Activated CD8-positive, alpha-beta memory T cell treated with anti-CD3 and anti-CD28 coated beads, Interleukin-2, amount 10 ng/mL, durations not matched to agents 7 days and 5 days (primary cell): ENCODE measurements at places on chromosomes 16 and 17. TPM values are rescaled to one million over a fixed set of nuclear protein-coding genes. Genes with fewer than 3 reads are reported as not detected.
A peak's percentile ranks its signal among the peaks of the same experiment; 100 is the strongest.

- H3K27me3 ChIP-seq = no peaks in the 10 kb centered on the region
- H3K36me3 ChIP-seq = peaks cover 34% of the 10 kb centered on the region
- H3K4me3 ChIP-seq = no peak overlapping the region
- peaks cover 18% of the 10 kb centered on the region for H3K4me1 ChIP-seq
- no peak for DNase-seq
These were observed 10.2 kb downstream of the EEF2K start for GRCh38 chr16:22216191-22216831.

- H3K36me3 ChIP-seq = no peaks in the 10 kb centered on the region
- H3K4me3 ChIP-seq = no peak overlapping the region
- DNase-seq = peak; percentile 45
- H3K4me1 ChIP-seq = peaks cover 30% of the 10 kb centered on the region
These were observed 128.5 kb downstream of the PARN start for GRCh38 chr16:14501331-14502255.

GRCh38 chr16:12871784-12872183, 29.6 kb upstream of the SHISA9 start:
- no peaks in the 10 kb centered on the region for H3K4me1 ChIP-seq
- no peaks in the 10 kb centered on the region for H3K27me3 ChIP-seq
- no peak overlapping the region for H3K4me3 ChIP-seq

DNA sequence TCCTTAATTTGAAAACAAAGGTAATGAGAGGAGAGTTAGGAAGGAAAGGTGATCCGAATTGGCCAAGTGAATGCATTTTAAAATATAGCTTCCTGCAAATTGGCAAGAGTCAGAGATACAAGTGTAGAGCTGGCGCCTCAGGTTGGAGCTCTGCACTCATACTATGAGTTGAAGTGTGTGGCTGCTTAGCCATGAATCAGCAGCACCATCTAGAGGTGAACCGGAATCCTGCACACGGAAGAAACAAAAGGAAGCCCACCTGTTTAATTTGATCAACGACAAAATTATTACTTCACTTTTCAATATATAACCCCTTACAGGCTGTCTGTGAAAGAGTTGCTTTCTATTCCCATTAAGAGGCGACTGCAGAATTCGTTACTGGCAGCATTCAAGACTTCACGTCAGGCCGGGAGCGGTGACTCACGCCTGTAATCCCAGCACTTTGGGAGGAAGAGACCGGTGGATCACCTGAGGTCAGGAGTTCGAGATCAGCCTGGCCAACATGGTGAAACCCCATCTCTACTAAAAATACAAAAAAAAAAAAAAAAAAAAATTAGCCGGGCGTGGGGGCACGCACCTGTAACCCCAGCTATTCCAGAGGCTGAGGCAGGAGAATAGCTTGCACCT, 1253.7 kb upstream of the CDH8 start:
- DNase-seq = no peak
- H3K4me1 ChIP-seq = no peaks in the 10 kb centered on the region
- H3K27ac ChIP-seq = no peak overlapping the region
- no peaks in the 10 kb centered on the region for H3K36me3 ChIP-seq

- peaks cover 58% of the 10 kb centered on the region for H3K27me3 ChIP-seq
- H3K36me3 ChIP-seq = no peaks in the 10 kb centered on the region
These were observed 15.4 kb upstream of the CCL22 start for GRCh38 chr16:57343221-57343620.

GRCh38 chr17:45320349-45320930, 3.6 kb upstream of the MAP3K14 start:
- H3K27me3 ChIP-seq = no peaks in the 10 kb centered on the region
- no peak for DNase-seq
- no peak overlapping the region for H3K4me3 ChIP-seq
- peaks cover 46% of the 10 kb centered on the region for H3K4me1 ChIP-seq

DNA sequence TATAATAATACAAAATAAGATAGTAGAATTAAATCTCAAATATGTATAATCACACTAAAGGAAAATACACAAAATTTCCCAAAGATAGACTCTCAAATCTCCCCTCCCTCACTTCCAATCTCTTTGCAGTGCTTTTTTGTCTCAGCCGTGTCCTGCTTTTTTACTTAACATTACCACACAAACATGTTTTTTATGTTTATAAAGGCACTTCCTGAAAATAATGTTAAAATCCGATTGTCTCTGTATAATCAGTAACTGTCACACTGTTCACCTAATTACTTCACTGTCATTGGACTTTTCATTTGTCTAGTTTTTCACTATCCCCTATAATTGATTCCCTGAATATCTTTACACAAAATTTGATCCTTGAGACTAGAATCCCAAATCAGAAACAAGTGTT, 38.2 kb upstream of the ALDH3A2 start:
- peaks cover 6% of the 10 kb centered on the region for H3K27me3 ChIP-seq
- no peak overlapping the region for H3K27ac ChIP-seq
- no peak for DNase-seq
- H3K4me3 ChIP-seq = no peak overlapping the region
- H3K36me3 ChIP-seq = no peaks in the 10 kb centered on the region

DNA sequence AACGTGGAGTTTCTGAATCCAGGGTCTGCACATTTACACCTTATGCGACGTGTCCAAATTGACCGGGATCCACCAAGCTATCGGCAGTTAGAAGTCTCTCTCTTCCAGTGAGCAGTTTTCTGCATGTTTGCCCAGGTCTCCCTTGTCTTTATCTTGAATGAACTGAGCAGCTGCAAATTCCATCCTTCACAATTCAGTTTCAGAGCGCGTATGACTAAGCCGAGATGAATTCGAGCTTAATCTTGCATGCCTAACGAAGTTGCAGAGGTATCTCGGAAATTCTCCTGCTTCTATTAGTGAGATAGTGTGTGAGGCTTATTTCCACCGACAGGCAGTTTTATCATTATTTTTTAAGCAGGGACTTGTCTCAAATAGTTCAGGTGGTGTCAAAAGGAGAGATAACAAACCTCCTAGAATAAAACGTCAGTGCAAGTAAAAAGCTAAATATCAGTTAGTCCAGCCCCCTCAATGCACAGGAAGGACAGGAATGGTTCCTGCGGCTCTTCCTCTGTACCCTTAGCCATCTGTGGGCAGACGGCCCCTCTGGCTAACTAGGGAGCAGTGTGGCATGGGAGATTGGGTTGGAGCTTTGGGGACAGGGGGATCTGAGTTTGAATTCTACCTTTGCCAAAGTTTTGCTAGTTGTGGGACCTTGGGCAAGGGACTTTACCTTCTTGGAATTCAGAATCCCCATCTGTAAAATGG, 93.0 kb upstream of the GPR139 start:
- no peak for DNase-seq
- no peaks in the 10 kb centered on the region for H3K36me3 ChIP-seq
- no peaks in the 10 kb centered on the region for H3K27me3 ChIP-seq
- no peak overlapping the region for H3K4me3 ChIP-seq
- no peaks in the 10 kb centered on the region for H3K4me1 ChIP-seq

DNA sequence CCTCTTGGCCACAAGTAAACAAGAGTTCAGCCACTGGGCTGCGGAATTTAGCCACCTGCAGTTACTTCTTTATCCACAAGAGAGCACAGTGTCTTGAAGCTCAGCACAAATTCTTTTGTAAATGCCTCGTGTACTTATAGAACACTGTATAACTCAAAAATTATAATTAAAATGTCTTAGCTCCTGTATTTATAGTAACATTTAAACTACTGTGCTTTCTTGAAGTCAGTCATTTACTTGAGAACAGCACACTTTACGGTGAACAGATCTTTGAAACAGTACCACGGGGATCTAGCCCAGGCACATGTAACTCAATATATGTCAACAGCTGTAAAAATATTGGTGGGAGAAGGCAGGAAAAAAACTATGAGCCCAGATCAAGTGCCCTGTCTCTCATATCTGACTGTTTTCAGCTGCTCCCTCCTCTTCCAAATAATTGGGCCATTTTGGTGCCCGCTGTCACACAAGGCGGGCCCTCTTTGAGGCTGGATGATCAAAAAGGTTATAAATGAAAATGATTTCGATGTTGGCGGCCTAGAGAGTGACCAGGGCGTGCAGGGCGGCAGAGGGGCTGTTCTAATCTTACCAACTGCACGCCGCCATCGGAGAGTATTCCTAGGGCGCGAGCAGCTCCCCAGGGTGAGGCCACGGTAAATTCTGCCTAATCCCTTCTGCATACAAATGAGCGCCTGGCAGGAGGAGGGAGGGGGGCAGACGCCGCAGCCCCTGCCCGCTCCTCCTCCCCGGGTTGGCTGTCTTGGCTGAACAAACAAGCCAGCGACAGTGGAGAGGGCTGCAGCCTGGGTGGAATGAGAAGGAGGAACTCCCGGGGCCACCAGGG, 183.2 kb downstream of the C16orf78 start:
- no peaks in the 10 kb centered on the region for H3K36me3 ChIP-seq
- no peaks in the 10 kb centered on the region for H3K4me1 ChIP-seq
- no peaks in the 10 kb centered on the region for H3K27me3 ChIP-seq
- DNase-seq = no peak

DNA sequence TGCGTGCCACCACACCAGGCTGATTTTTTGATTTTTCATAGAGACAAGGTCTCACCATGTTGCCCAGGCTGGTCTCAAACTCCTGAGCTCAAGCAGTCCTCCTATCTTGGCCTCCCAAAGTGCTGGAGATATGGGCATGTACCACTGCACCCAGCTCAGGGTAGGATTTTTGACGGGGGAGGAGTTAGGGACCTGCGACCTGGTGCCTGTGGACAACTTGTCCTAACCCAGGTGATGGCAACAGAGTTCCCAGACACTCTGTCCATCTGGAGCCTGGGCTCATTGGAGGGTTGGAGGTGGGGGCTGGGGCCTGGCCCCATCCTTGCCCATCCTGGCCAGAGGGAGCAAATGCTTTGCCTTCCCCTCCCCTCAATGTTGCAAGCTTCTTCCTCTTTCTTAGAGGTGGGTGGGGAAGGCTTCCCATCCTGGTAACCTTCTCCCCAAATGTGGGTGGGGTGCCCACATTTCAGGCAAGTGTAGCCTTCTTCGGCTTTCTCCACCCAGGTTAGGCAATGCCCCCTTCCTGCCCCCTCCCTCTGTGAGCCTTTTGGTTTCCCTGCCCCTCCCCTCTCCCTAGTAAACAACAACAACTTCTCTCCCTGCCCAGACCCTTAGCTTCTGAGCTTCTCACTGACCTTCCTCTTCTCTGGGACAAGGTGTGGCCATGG, 24.9 kb downstream of the RARA start:
- DNase-seq = no peak
- peak overlapping the region; percentile 67 for H3K27ac ChIP-seq

DNA sequence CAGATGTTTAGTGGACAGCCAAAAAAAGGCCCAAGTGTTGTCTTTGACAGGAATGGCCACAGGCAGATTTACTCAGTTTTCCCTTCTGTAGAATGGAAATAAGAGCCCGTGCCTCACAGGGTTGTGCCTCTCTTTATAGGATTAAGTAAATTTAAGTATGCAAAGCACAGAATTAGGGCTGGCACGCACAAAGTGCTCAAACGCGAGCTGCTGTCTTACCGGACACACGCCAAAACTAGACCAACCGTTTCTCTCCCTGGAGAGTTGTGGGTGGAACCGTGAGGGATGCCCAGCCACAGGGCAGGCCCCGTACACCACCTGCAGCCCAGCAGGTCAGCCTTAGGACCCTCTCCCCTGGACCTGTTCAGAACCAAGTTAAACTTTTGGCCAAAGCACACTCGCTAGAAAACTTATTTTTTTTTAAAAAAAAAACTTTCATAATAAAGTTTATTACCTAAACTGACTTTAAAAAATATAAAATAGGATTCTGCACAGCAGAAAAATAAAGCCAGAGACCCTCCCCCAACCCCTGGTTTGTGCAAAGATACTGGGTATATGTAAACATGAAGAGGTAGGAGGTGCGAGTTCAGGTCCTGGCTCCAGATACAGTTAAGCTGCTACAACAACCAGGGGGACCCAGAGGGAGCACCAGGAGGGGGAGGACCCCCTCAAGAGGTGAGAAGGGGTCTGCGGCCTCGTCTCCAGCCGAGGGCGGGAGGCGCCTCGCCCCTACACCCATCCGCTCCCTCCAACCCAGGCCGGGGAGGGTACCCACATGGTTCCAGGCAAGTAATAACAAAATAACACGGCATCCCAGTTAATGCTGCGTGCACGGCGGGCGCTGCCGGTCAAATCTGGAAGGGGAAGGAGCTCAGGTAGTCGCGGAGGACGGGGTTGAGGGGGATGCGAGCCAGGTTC, 1.8 kb downstream of the SOCS1 start:
- DNase-seq = no peak
- H3K27me3 ChIP-seq = no peaks in the 10 kb centered on the region
- H3K4me1 ChIP-seq = peaks cover 50% of the 10 kb centered on the region
- H3K27ac ChIP-seq = peak overlapping the region; percentile 91
- H3K36me3 ChIP-seq = peaks cover 50% of the 10 kb centered on the region

DNA sequence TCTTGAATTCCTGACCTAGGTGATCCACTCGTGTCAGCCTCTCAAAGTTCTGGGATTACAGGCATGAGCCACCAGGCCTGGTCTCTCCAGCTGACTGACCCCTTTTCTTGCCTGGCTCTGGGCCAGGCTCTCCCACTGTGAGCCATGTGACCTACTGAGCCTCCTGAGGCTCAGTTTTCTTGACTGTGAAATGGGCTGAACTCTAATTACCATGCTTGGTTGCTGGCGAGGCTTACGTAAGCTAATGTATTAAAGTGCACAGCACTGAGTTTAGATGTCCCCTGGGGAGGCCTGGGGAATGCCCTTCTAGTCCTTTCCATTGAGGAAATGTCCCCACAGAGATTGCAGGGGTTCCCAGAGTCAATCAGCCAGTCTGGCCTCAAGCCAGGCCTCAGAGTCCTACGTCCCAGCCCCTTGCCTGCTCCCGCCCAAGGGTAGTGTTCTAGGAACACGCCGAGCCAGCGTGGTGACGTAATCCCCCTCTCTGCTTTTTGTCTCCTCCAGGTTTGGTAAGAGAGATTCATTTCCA, 45.8 kb upstream of the LGALS9 start:
- DNase-seq = no peak
- no peaks in the 10 kb centered on the region for H3K27me3 ChIP-seq
- H3K4me1 ChIP-seq = peaks cover 20% of the 10 kb centered on the region
- H3K4me3 ChIP-seq = no peak overlapping the region
- peaks cover 3% of the 10 kb centered on the region for H3K36me3 ChIP-seq

DNA sequence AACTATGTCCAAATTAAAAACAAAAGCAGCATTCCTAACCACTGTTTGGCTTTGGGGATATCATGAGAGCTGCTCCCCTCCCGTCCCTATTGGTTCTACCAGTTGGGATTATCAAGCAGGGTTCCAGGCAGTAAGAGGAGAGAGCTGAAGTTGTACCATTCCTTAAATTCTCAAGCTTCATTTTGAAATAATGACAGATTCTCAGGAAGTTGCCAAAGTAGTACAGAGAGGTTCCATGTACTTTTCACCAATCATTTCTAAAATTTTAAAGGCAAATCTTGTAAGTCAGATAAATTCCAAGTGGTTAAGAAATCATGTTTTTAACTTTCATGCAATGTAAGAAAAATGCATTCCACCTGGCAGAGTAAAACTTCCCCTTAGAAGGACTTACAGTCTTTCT, 36.9 kb downstream of the TEX2 start:
- no peak for DNase-seq
- no peak overlapping the region for H3K27ac ChIP-seq
- H3K27me3 ChIP-seq = no peaks in the 10 kb centered on the region
- no peaks in the 10 kb centered on the region for H3K4me1 ChIP-seq
- no peak overlapping the region for H3K4me3 ChIP-seq

Gene ZNF768
- 6.2 TPM for total RNA-seq

Gene ABCC11
- total RNA-seq = 0.19 TPM

Gene ODF4
- total RNA-seq = not detected

Gene FTSJ3
- total RNA-seq = 58.9 TPM

Gene ARHGAP23
- not detected for total RNA-seq

Gene CDK3
- 6.3 TPM for total RNA-seq

Gene TEX19
- total RNA-seq = not detected
